HuH-7.5 (cell line): ENCODE measurements at places on chromosomes 2 and 18.

DNA sequence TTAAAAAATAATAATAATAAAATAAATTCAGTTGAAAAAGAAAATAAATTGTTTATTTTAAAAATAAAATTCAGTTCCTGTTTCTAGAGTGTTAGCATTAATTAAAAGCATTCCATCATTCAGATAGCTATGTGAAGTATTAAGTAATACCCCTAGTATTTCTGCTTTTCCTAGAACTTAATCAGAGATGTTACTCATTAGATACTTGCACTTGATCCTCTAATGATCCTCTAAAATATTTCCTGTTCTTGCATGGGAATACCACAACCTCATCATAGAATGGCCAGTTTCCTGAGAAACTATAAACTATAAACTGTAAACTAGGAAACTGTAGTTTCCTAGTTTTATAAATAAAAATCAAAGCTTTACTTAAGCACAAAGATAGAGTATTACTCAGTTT is 11.1 kb upstream of the CNNM3 start:
- no peak for DNase-seq

GRCh38 chr2:233303252-233303651 is 4.4 kb upstream of the SAG start:
- no peak for DNase-seq

- DNase-seq: no peak
Observed at GRCh38 chr2:232448304-232448690, 7.7 kb upstream of the ALPI start.

DNA sequence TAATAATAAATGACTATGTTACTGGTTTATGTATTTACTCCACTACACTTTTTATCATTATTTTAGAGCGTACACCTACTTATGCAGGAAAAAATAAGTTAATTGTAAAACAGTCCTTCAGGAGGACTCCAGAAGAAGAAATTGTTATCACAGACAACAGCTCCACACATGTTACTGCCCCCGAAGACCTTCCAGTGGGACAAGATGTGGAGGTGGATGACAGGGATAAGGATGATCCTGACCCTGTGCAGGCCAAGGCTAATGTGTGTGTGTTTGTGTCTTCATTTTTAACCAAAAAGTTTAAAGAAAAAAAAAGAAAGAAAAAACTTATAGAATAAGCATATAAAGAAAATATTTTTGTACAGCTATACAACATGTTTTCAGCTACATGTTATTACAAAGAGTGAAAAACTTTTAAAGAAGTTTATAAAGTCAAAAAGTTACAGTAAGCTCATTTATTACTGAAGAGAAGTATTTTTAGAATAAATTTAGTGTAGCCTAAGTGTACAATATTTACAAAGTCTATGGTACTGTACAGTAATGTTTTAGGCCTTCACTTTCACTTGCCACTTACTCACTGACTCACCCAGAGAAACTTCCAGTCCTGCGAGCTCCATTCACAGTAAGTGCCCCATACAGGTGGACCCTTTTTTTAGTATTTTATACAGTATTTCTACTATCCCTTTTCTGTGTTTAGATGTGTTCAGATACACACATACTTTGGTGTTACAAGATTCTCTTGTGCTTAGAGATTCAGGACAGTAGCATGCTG is 7.5 kb downstream of the TGFBRAP1 start:
- no peak for DNase-seq

DNA sequence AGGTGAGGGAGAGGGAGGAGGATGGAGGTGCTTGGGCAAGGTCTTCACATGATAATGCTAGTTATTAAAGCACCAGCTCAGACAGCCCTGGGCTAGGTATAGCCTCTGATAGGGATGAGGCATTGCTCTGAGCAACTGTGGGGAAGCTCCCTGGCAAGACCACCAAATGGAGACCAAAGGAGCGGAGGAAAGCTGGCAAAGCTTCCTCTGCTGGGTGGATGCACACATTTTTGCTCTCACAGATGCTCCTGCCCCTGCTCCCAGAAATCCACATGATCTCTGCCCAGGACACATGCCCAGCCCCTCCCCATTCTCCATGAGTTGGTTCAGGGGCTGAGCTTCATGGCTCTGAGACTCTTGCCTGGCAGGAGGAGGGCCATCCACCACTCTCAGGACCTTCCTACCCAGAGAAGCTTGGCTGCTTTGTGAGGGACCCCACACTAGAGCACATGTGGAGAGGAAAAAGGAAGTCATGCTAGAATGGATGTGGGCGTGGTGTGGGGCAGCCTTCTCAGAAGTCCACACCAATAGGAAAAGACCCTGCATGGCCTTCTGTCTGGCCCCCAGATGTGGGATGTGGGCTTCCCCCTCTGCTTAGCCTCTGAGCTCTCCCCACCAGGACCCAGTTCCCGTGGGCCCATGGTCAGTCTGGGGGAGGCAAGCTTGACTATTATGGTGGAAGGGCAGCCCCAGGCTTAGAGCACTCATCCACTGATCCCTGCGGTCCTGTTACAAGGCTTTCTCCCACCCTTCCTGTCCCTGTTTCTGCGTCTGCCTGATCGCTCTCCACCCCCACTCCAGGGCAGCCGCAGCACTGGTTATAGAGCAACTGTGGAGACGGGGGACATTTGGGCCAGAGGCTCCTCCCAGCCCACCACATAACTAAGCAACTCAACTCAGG is 10.5 kb upstream of the CYP26B1 start:
- no peak for DNase-seq

GRCh38 chr2:107542314-107542740 is 284.4 kb upstream of the RGPD4 start:
- DNase-seq: no peak

DNA sequence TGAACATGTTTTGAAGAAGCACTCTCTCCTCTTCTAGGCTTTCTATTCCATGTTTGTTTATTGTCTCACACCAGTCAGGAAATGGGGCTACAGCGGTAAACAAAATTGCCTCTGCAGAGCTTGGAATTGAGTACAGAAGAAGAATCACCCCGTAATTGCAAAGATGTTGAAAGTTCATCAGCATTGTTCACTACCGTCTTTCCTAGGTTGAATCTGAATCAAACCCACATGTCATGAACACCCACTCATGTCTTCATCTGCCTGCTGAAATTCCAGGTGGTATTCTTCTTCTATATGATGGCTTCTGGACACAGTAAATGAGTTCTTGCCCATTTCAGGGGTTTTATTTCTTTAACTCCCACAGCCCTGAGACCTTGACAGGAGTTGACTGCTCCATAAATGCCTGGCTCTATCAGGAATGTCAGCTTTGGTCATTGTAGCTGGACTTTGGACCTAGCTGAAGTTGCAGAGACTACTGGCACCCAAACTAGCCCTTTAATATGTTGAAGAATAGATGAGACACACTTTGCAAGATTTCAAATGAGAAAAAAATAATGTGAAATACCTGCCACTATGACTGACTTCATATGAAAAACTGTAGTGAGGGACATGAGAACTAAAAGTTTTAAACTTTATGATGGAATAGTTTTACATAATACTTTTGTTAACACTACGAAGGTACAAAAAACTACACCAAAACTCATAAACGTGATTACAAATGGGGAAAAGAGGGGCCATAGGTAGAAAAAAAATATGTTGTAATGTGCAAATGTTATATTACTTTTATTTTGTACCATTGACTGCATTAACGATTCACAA is 1235.3 kb upstream of the ZEB2 start:
- peak; percentile 20 for DNase-seq

DNA sequence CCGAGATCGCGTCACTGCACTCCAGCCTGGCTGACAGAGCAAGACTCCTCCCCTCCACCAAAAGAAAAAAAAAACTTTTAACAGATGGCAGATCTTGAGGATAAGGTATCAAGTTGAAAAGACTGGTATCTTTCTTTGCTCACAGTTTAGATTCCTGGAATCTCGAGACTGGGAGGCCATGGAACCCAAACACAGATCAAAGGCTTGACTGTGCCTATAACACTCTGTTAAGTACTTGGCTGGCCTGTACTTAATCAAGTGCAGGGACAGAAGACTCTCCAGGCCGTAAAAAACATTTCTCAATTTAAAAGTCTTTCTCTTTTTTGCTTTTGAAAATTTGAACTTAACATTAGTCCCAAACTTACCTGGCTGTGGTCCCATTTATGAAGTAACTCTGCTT is 107.1 kb upstream of the ZNF516 start:
- no peak for DNase-seq

- no peak for DNase-seq
Observed at GRCh38 chr2:188523919-188524318, 232.2 kb downstream of the GULP1 start.

DNA sequence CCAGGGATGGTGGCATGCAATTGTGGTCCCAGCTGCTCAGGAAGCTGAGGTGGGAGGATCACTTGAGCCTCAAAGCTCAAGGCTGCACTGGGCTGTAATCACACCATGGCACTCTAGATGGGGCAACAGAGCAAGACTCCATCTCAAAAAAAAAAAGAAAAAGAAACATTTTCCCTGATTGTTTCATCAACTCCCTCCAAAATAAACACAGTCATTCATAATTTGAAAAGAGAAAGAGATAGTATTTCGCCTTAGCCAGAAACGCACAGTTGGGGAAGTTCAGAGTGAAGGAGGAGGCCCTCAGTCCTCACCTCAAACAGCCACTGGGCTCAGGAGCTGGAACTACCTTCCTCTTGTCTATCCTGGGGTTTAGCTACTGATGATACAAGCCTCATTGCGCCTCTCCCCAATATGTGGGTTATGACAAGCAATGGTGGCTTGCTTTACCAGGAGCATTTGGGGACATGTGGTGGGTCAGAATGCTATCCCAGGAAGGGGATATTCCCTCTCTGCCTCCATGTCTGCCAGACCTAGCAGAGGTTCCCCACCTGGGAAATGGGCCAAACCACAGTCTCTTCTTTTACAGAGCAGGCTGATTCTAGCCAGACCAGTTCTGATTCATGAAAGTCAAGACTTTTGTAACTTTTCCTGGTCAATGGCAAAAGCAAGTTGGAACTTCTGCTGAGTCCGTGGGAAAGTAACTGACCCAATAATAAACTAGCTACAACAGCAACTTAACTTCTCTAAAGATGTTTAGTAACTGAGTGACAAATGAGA is 22.2 kb upstream of the TMEM87B start:
- DNase-seq: no peak

DNA sequence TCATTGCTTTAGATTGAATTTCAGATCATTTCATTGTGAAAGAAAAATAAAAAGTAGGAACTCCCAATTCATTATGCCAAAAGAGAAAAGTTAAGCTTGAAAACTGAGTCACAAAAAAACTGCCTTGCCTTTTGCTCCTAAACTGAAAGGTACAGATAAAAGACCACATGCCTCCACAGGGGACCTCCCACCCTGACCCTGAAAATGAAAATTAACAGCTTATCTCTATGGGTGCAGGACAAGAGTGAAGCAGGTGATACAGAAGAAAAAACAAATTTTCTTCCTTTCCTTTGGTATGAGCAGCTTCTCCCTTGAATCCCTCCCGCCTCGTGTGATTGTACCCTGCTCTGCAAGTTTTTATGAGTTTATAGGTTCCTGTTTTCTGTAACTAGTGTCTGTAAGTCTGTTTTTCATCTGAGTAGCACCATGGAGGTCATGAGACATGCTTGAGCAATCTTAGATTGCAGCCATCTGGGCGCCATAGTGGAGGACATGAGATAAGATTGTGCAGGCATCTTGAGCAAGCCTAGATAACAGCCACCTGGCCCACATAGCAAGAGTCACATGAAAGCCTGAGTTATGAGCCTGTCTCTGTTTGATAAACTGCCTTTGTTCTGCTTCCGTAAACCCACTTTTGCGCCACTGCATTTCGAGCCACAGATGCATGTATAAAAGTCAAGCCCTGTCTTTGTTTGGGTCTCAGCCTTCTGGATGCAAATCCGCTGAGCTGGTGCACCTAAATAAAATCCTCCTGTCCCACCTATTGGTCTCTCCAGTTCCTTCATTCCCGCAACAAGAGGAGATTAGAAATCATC is 56.2 kb upstream of the DYNC1I2 start:
- no peak for DNase-seq

GRCh38 chr2:176105730-176106580 is 1.1 kb upstream of the HOXD11 start:
- no peak for DNase-seq

GRCh38 chr2:36553683-36554082 is 44.3 kb downstream of the FEZ2 start:
- no peak for DNase-seq

- no peak for DNase-seq
Observed at GRCh38 chr18:8142932-8143331, 466.3 kb upstream of the RAB12 start.

DNA sequence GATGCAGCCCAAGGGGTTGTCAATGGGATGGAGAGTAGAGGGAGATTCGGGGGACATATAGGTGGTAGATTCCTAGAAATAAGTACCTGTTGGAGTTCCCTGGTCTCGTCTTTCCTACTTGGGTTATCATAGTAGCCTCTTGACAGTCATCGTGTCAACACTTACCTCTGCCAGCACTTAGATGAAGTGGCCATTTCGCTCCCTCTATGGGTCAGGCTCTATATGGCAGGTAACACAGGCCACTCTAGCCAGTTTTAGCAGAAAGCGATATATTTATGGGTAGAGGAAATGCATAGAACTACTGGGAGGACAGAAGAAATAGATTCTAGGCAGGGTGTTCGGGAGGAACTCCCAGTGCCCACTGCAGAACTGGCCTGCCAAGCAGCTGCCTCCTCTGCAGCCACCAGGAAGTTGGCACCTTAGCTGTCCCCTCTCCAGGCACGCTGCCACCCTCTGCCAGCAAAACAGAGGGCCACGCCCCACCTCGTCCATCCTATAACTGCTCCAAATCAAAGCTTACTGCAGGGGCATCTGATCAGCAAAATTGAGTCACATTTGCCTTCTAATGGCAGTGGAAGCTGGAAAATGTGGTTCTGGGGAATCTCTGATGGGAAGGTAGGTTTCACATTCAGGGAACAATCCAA is 181.3 kb downstream of the INSIG2 start:
- no peak for DNase-seq

- DNase-seq: no peak
Observed at GRCh38 chr2:54572262-54572635, 116.1 kb downstream of the SPTBN1 start.

DNA sequence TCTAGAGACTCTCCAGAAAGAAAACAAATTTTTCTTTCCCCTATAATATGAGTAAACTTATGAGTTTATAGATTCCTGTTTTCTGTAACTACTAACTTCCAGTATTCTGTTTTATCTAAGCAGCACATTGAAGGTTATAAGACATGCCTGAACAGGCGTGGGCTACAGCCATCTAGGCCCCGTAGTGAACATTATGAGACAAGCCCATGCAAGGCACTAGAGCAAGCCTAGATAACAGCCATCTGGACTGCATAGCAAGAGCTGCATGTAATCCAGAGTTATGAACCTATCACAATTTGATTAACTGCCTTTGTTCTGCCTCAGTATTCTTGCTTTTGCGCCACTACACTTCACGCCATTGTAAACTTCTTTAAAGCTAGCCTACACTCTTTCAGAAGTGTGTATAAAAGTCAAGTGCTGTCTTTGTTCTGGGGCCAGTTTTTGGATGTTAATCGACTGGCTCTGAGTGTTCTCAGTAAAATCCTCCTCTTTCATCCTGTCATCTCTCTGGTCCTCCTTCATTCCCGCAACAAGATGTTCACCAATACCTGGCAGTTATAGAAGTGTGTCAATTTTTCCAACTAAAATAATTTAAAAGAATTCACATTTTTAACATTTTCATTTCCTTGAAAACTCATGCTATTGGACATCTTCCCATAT is 3.0 kb upstream of the SULT1C3 start:
- DNase-seq: no peak
